ENCODE measurements at places on chromosomes 1 and 21. TPM values are rescaled to one million over a fixed set of nuclear protein-coding genes. Genes with fewer than 3 reads are reported as not detected.

Gene KIAA0040
- 9.3 TPM for total RNA-seq

Gene S100A7
- not detected for total RNA-seq

Gene PALMD
- 21.1 TPM for total RNA-seq

Gene ZFP69
- total RNA-seq = 8.6 TPM

Gene PTPRU
- total RNA-seq = 11.7 TPM

Gene CATSPER4
- not detected for total RNA-seq

Gene SYPL2
- 2.4 TPM for total RNA-seq

Gene AMY1A
- not detected for total RNA-seq

Gene GBP7
- not detected for total RNA-seq

Gene GOLT1A
- 2.1 TPM for total RNA-seq

Gene ERICH3
- total RNA-seq = 0.79 TPM

Gene LENEP
- not detected for total RNA-seq

Gene PAQR6
- total RNA-seq = 0.79 TPM
